Motor neuron (in vitro differentiated cells): ENCODE measurements at places on chromosomes 12 and 14.

DNA sequence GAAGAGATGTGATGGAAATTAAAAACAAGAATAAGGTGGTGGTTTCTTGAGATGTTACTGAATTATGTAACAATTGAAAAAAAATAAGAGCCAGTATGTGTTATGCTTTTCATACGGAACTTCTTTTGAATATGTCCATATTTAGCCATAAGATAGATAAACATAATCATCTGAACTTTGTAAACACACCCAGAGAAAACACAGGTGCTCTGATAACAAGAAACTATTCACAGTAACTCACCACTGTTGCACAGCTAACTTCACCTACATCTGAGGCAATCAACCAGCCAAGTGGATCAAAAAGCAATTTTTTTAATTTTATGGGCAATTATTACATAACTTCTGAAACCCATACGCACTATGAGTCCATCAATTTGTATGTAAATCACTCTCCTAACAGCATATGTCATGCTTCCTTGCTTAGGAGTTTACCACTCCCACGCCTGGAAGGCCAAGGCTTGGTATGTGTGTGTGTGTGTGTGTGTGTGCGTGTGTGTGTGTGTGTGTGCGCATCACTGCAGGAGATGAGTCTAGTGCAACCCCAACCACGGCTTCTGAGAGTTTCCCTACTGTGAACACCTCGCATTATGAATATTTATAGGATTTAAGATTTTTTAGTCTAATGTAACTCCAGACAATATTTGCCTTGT lies 443.4 kb downstream of the BCAT1 start:
- ATAC-seq = peak; percentile 38

GRCh38 chr14:99687284-99688209 lies 3.4 kb downstream of the CYP46A1 start:
- ATAC-seq = no peak

- ATAC-seq = no peak
These were observed 12.2 kb downstream of the TBX3 start for GRCh38 chr12:114671443-114672411.

GRCh38 chr14:75875958-75876357 lies 105.8 kb downstream of the TGFB3 start:
- ATAC-seq = peak; percentile 68

- ATAC-seq = no peak
These were observed 80.8 kb downstream of the GRIP1 start for GRCh38 chr12:66598079-66598478.

GRCh38 chr12:65123435-65124063 lies 2.4 kb upstream of the WIF1 start:
- no peak for ATAC-seq

DNA sequence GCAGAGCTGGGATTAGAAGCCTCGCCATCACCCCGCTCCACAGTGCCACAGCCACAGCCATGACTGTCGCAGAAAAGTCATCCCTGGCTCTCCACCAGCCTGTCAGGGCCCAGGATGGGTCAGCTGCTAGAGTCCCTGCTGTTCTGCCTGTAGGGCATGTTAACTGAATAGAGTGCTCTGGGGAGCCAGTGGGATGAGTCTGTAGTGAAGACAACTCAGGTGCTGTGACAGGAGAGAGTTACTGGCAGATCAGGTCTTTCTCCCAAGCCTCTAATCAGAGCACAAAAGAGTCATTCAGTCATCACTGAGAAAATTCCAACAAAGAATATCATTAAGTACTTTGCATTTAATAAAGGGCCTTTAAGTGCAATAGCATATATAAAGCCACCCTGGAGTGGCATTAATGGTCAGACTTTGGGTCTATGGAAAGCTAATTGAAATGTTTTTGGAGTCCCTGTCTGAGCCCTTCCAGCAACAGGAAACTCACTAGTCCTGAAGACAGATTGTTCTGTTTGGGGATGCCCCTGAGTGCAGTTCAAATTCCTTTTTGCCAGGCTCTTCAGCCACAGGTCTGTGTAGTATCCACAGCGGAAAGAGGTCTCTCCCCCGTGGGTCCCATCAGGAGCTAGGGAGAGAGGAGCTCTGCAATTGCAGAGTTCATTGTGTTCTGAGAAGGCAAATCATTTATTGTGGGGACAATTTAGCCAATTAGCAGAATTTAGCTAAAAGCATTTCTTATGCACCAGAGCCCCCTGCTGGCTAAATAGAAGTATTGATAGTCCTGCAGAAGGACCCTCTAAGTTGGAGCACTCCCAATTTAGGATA lies 45.2 kb upstream of the C14orf132 start:
- peak; percentile 62 for ATAC-seq

DNA sequence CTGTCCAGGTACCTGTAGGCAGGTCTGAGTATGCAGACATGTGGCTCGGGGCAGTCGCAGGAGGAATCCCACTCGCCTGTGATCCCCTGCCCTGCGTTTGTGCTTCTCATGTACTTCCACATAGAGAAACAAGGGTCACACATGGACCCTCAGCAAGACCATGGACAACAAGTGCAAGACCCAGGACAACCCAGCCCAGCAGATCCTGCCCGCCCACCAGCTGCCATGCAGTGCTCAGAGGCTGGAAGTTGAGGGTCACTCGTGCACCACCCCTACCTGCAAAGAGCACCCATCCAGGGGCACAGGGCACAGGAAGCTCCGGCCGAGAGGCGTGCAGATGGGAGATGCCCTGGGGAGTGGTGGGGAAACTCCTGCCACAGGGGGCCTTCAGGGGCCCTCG lies 67.5 kb upstream of the C14orf180 start:
- no peak for ATAC-seq

GRCh38 chr12:57258977-57259970 lies 8.3 kb upstream of the STAC3 start:
- ATAC-seq = no peak

- ATAC-seq = no peak
These were observed 20.8 kb downstream of the FAM222A start for GRCh38 chr12:109734219-109735000.

GRCh38 chr12:51127050-51127729 lies 43.8 kb upstream of the CSRNP2 start:
- no peak for ATAC-seq

GRCh38 chr12:89729946-89730459 lies 21.4 kb upstream of the ATP2B1 start:
- ATAC-seq = no peak

DNA sequence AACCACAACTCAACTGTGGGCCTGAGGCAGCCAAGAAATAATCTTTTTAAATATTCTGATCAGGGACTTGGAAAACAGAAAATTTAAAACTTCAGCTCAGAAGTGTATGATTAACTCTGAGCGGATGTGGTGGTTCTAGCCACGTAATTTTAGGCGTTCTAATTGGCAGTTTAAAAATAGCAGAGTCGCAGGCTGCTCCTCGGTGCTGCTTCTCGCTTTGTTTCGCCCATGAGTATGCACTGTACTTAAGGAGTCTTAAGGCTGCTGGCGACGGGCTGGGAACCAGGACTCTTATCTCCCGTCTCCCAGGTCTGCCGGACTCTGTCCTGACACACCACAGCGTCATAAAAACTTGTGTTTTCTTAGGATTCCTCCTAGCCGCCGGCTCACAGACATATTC lies 113.4 kb upstream of the PELI2 start:
- ATAC-seq = peak; percentile 76

DNA sequence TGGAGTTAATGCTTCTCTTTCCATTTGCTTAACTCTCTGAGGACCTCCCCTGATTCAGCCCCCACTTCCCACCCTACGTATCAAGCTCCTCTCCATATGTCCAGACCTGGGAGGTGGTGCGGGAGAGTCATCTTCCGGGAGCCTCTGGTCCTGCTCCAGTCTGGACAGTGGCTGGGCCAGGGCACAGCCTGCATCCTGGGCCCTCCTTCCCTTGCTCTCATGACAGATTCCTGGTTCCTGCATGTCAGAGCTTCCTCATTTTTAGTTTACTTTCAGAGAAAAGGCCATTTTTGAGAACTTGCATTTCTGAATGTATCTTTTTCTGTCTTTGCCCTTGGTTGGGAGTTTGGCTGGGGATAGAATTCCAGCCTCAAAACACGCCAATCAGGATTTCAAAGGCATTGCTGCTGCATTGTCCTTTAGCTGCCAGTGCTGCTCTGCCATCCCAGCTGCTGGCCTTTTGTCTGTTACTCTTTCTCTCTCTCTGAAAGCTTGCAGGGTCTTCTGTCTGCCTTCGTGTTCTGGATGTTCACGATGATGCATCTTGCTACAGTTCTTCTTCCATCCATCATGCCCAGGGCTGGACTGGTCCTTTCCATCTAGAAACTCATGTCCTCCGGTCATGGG lies 54.7 kb downstream of the SLC6A12 start:
- no peak for ATAC-seq

GRCh38 chr14:103111232-103111868 lies 11.9 kb upstream of the TNFAIP2 start:
- no peak for ATAC-seq

- ATAC-seq = no peak
These were observed 33.6 kb downstream of the HMGA2 start for GRCh38 chr12:65857840-65858239.

DNA sequence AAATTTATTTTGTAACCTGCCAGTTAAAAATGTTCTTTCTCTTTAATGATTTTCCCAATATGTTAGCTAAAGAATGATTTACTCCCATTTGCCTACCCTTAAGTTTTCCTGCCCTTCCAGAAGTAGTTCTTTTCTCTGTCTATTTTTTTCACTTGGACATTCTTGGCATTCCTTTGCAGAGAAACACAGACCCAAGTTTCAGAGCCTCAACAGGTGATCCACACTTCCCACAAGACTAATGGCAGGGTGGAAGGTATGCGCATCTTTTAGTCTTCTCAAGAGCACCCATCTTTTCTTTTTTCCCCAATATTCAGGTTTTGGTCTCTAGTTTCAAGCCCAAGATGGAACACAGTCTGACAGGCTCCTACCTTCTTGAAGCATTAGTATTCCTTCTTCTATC lies 420.7 kb downstream of the ADAMTS20 start:
- no peak for ATAC-seq

DNA sequence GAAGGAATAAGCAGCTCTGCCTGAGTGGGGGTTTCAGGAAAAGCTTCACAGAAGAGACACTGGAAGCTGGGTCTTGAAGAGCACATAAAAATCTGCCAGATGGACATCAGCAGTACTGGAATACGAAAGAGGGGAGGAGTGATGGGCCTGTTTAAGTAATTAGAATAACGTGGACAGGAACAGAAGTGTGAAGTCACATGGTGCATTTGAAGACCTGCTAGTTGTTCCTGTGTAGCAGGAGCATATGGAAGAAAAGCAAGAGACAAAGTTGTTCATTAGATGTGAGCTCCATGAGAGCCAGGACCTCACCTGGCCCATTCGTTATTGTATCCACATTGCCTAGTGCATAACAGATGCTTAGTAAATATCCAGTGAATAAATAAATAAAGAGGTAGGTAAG lies 69.3 kb upstream of the VSX2 start:
- ATAC-seq = no peak

GRCh38 chr12:68376901-68377300 lies 44.7 kb upstream of the MDM1 start:
- ATAC-seq = no peak

GRCh38 chr12:14402697-14403096 lies 37.2 kb downstream of the ATF7IP start:
- ATAC-seq = no peak

- peak; percentile 50 for ATAC-seq
These were observed 643 bp downstream of the ZFC3H1 start for GRCh38 chr12:71662849-71663560.

DNA sequence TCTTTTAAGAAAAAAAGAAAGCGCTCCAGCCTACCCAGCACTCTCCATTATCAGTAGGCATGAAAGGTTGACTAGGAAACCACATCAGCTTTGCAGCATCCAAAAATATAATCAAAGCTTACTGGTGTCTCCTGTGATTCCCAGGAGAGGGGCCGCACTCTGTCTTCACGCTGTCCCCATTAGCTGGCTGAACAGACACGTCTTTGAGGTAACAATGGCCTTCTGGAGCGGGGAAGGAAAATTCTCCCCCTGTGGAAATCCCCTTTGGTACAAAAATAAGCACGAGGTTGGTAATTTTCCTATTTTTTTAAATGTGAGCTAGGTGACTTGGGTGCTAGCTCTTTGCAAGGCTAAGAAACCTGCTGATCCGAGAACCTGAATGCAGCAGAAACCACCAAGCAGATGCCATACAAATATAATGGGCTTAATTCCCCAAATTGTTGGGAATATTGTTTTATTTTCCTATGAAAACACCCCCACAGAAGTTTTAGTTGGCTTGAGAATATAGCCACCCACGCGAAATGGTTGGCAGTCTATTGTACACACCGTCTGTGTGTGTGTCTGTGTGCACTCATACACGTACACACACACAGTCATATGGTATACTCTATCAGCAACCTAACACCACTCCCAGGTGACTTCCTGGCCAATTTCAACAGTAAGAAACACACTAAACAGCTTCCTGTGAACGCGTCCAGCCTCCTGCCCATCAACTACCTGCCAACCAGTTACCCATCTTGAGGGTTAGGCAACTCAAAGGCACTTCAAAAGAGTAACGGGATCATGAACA lies 71.2 kb downstream of the KSR2 start:
- no peak for ATAC-seq

- ATAC-seq = peak; percentile 14
These were observed 9.8 kb downstream of the ARHGEF25 start for GRCh38 chr12:57620936-57621496.

GRCh38 chr12:100927826-100928225 lies 133.2 kb downstream of the ANO4 start:
- peak; percentile 15 for ATAC-seq

- no peak for ATAC-seq
These were observed 551.9 kb upstream of the TBX3 start for GRCh38 chr12:115235880-115236279.

GRCh38 chr12:100951756-100952155 lies 157.2 kb downstream of the ANO4 start:
- ATAC-seq = no peak

GRCh38 chr12:50297027-50297426 lies 13.7 kb upstream of the LIMA1 start:
- ATAC-seq = no peak

DNA sequence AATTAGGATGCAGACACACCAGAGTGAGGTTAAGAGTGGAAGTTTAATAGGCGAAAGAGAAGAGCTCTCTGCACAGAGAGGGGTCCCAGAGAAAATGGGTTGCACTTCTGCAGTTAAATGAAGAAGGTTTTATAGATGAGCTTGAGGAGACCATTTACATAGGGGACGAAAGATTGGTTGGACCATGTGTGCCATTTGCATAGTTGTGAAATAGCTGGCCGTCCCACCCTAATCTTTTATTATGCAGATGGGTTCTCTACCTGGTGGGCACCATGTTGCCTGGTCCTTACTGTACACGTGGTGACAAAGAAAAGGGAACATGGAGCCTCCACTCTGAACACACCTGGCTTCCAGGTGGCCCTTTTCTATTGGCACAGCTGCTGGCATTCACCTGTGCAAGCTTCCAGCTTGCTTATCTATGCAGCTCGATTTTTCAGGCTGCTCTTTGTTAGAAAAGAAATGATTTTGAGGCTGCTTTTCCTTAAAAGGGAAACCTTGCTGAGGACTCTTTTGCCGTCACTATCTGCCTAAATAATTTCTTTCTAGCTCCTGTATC lies 67.1 kb upstream of the SRSF5 start:
- no peak for ATAC-seq
